ENCODE measurements at places on chromosomes 3 and 15.

DNA sequence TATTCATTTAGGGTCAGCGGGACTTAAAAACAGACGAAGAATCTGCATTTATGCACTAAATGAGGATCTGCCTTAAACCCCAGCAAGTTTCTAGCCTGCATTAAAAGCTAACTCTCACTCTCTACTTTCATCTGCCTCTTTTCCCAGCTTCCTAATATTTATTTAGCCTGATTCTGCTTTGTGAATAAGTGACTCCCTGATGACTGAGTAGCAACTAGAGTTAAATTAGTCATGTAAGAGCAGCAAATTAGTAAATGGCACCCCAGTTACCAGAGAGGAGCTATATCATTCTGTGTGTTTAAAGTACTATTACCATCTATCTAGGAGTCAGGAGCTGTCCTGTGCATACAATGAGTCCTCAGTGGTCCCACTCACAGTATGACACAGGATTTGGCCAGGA lies 391.0 kb upstream of the RORA start:
- no peaks in the 10 kb centered on the region for H3K36me3 ChIP-seq
- DNase-seq: no peak
- peaks cover 13% of the 10 kb centered on the region for H3K27me3 ChIP-seq
- no peaks in the 10 kb centered on the region for H3K4me1 ChIP-seq
- no peak overlapping the region for H3K27ac ChIP-seq
- no peak overlapping the region for H3K4me3 ChIP-seq

DNA sequence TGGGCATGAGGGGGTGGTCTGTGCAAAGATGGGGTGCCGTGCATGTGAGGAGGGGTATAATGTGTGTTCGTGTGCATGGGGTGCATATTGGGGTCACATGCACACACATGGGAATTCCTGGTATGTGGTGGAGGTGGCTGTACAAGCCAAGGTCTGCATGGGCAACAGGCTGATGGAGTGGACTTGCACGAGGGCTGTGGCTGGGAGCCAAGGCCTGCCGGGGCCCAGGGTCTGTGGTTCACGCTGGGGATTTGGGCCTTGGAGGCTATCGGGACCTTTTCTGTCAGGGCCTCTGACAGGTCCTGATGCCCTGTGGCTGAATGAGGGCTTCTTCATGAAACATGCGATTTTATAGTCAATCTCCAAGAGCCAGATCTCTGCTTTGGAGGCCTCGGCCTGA lies 9.8 kb upstream of the PLXND1 start:
- no peak overlapping the region for H3K27ac ChIP-seq
- no peaks in the 10 kb centered on the region for H3K36me3 ChIP-seq
- no peak overlapping the region for H3K4me3 ChIP-seq
- peaks cover 8% of the 10 kb centered on the region for H3K4me1 ChIP-seq
- no peaks in the 10 kb centered on the region for H3K27me3 ChIP-seq
- DNase-seq: no peak

DNA sequence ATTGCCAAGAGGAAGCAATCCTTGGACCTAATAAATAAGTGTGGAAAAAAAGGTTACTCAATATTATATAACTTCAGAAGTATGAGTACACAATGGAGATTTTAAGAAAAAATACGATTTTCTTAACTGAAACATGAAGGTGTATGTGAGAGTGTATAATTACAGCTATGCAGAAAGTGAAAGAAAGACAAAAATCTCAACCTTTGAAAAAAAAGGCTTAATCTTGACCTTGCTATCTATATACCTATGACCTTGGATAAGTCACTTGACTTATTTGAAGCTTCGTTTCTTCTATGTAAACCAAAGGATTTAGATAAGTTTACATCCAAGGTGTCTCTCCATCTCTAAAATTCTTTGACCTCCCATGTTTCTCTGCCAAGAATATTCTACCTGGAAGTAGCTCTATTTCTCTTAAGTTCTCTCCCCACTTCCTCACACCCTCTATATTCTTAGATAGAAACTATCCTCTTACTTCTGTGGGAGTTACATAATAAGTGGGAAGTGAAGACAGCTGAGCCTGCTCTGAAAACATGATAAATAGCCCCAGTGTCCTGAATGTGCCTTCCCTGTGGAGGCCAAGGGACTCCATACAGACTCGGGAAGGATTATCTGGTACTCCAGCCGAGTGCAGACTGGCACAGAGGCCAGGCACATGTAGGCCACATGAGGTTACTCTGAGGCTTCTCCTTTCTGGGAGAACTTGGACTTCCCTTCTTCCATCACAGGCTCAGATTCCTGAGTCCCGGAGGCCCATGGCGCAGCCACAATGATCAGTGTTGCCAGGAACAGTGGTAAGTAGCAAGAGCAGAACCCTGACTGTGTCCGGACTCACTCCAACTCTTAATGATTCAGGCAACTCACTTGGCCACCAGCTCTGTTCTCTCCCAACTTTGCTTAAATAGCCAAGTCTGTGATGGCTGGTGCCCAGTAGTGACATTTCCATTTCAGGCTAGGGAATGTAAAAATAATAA lies 166.8 kb upstream of the COL8A1 start:
- H3K4me1 ChIP-seq: no peaks in the 10 kb centered on the region
- H3K36me3 ChIP-seq: no peaks in the 10 kb centered on the region
- no peak overlapping the region for H3K4me3 ChIP-seq
- no peak for DNase-seq
- H3K27me3 ChIP-seq: no peaks in the 10 kb centered on the region

- no peaks in the 10 kb centered on the region for H3K36me3 ChIP-seq
- H3K4me3 ChIP-seq: no peak overlapping the region
- no peaks in the 10 kb centered on the region for H3K27me3 ChIP-seq
- DNase-seq: no peak
- H3K27ac ChIP-seq: no peak overlapping the region
Observed at GRCh38 chr3:196192036-196192523, 19.1 kb downstream of the ZDHHC19 start.

GRCh38 chr3:98843266-98843959 lies 58.1 kb downstream of the DCBLD2 start:
- no peaks in the 10 kb centered on the region for H3K4me1 ChIP-seq
- H3K27ac ChIP-seq: no peak overlapping the region
- no peak overlapping the region for H3K4me3 ChIP-seq
- no peaks in the 10 kb centered on the region for H3K27me3 ChIP-seq
- H3K36me3 ChIP-seq: peaks cover 22% of the 10 kb centered on the region

- peaks cover 13% of the 10 kb centered on the region for H3K36me3 ChIP-seq
- H3K4me3 ChIP-seq: no peak overlapping the region
- H3K27me3 ChIP-seq: no peaks in the 10 kb centered on the region
- H3K4me1 ChIP-seq: peaks cover 38% of the 10 kb centered on the region
Observed at GRCh38 chr3:106611841-106612240, 743.0 kb upstream of the CBLB start.

- H3K27ac ChIP-seq: no peak overlapping the region
- H3K4me1 ChIP-seq: peaks cover 6% of the 10 kb centered on the region
- peaks cover 9% of the 10 kb centered on the region for H3K27me3 ChIP-seq
- no peak for DNase-seq
- H3K4me3 ChIP-seq: no peak overlapping the region
Observed at GRCh38 chr3:16837602-16838001, 47.2 kb upstream of the PLCL2 start.

DNA sequence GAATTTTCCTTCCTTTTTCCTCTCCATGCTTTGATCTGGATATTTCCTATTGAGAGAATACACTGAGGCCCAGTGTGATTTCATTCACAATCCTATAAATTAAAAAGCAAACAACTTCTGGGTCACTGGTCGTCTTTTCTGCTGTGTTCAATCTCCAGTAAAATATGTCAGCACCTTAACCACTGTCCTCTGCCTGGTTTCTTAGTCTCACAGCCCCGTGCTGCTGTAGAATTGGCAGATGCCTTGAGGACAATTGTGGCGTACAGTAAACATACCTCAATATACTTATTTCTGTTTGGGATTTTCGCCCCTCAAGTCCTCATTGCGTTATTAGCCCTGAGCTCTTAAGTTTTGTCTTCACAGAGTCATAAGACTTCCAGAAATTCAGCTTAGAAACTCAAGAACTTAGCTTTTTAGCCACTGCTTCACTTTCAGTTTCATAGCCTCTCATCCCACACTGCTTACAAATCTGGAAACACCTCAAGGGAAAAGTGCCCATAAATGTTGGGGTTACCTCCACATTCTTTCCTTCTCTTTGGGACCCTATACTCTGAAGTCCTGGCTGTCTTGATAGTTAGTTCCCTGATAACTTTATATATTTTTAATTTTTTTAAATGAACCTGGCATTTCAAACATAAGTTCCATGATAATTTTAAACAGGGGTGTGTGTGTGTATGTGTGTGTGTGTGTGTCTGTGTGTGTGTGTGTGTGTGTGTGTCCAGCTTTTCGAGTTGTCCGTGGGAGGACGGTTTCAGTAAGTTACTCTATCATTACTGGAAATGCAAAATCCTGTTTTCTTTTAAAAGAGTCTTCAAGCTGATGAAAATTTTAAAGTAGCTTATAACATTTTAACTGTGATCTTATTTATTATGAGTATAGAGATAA lies 238.4 kb upstream of the CTDSPL start:
- no peak overlapping the region for H3K4me3 ChIP-seq
- H3K36me3 ChIP-seq: no peaks in the 10 kb centered on the region
- no peak for DNase-seq
- H3K27me3 ChIP-seq: no peaks in the 10 kb centered on the region
- no peak overlapping the region for H3K27ac ChIP-seq

GRCh38 chr3:57949785-57950615 lies 58.2 kb upstream of the FLNB start:
- peaks cover 49% of the 10 kb centered on the region for H3K4me1 ChIP-seq
- no peaks in the 10 kb centered on the region for H3K27me3 ChIP-seq
- no peak overlapping the region for H3K4me3 ChIP-seq
- peak overlapping the region; percentile 49 for H3K27ac ChIP-seq
- no peak for DNase-seq
- H3K36me3 ChIP-seq: no peaks in the 10 kb centered on the region

DNA sequence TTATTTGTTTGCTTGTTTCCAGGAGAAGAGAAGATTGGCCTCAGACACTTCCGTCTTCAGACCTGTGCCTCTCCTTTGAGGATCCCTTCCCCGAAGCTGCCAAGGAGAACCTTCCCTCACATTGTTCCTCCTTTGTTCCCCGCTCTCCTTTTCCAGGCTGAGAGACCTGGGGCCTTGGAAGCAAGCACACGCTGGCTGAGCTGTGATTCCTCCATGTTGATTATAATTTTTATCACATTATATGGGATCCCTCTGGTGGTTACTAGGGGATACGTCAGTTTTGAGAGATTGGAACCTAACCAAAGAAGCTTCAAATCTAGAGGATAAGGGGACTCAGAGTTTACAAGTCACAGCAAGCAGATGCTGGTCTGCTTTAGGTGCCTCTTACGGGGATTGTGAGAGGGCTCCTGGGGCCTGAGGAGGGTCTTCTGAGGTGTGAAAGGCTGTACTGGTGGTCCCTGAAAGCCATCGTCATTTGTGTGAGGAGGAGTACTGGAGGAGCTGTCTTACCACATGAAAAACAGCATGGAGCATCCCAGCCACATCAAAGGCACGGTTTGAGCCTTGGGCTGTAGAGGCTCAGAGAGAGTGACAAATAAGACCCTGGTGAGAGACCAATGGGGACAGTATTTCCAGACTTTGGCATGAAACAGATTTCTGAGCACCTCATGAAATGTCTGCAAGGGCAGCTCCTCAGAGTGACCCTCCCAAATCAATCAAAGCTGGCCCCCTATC lies 760.1 kb upstream of the CFAP20DC start:
- no peaks in the 10 kb centered on the region for H3K36me3 ChIP-seq
- H3K4me1 ChIP-seq: peaks cover 41% of the 10 kb centered on the region
- no peak overlapping the region for H3K4me3 ChIP-seq
- DNase-seq: no peak

DNA sequence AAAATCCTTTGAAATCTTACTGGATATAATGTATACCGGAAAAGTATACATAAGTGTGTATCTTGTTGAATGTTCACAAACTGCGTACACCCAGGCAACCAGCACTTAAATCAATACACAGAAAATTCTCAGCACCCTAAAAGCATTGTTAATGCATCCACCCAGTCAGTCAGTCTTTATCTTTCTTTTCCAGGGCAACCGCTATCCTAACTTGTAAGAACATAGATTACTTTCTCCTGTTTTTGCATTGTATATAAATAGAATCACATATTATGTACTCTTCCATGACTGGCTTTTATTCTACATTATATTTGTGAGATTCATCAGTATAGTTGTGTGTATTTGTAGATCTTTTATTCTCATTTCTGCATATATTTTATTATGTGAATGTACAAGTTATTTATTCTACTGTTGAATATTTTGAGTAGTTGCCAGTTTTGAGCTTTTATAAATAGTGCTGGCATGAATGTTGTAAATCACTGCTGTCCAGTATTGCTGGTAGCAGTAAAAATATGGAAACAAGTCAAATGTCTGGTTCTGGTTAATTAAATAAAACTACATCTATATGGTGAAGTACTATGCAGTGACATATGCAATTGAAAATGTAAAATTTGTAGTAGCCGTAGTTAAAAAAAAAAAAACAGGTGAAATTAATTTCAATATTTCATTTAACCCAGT lies 62.1 kb downstream of the PDCD6IP start:
- H3K27me3 ChIP-seq: no peaks in the 10 kb centered on the region
- H3K4me1 ChIP-seq: no peaks in the 10 kb centered on the region
- H3K36me3 ChIP-seq: peaks cover 33% of the 10 kb centered on the region
- DNase-seq: no peak

GRCh38 chr3:50534681-50535330 lies 31.4 kb upstream of the CACNA2D2 start:
- H3K4me3 ChIP-seq: no peak overlapping the region
- no peak for DNase-seq
- H3K27me3 ChIP-seq: peaks cover 66% of the 10 kb centered on the region
- H3K36me3 ChIP-seq: no peaks in the 10 kb centered on the region
- no peak overlapping the region for H3K27ac ChIP-seq
- peaks cover 27% of the 10 kb centered on the region for H3K4me1 ChIP-seq

DNA sequence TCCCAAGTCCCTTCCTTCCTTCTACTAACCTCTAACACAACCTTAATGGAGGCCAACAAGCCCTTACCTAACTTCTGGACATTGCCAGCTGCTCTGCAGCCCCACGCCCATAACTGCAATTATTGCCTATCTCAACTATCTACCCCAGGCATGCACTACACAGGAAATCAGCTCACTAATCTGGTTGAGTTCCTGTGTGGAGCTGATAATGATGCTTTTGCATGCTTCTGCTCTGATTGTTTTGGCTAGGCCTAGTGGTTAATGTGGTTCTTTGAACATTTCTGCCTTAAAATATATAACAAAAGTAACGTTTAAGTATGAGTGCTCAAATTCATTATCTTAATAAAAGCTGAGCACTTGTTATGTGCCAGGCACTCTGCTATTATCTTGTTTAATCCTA lies 463.9 kb downstream of the MFSD1 start:
- H3K27ac ChIP-seq: no peak overlapping the region
- H3K4me3 ChIP-seq: no peak overlapping the region
- DNase-seq: no peak
- peaks cover 22% of the 10 kb centered on the region for H3K27me3 ChIP-seq
- no peaks in the 10 kb centered on the region for H3K36me3 ChIP-seq

GRCh38 chr3:60046210-60046609 lies 996.4 kb upstream of the CFAP20DC start:
- no peak overlapping the region for H3K27ac ChIP-seq
- peaks cover 4% of the 10 kb centered on the region for H3K4me1 ChIP-seq

Data from mesothelial cell of epicardium (in vitro differentiated cells).